ENCODE measurements at places on chromosomes 16 and 17. TPM values are rescaled to one million over a fixed set of nuclear protein-coding genes. Genes with fewer than 3 reads are reported as not detected.

The PPL gene
- total RNA-seq = not detected

- no peak for DNase-seq
These were observed 7.8 kb downstream of the LGALS3BP start for GRCh38 chr17:78971756-78972506.

GRCh38 chr16:27677263-27677662, 127.3 kb downstream of the KATNIP start:
- DNase-seq = no peak

DNA sequence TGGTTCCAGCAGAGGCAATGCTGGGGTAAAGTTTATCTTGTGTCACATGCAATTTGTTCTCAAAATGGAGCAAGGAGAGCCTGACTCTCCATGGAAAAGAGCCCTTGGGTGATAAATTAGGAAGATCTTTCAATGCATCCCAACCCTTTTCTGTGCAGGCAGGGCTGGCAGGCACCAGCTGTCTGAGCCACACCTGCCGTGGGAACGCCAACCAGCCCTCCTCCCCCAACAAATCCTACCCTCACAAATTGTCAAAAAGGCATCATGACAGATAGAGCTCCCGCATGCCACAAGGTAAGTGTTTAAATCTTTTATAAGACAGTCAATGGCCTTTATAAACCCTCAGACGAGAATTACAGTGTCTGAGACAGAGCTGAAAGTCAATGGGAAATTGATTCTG, 418.5 kb upstream of the CDH5 start:
- no peak for DNase-seq

DNA sequence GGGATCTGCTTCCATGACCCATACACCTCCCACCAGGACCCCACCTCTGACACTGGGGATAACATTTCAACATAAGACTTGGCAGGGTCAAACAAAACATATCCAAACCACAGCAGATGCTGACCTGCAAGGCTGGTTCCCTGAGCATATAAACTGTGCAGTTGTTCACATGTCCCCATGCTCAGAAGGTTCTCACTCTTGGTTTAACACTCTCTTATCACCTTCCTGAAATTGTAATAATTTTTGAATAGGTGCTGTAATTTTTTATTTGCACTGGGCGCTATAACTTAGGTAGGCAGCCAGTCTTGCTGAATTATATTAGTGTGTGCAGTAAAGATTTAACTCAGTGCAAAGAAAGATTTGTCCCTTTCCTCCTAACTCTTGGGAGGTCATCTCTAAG, 824.8 kb upstream of the SOX9 start:
- no peak for DNase-seq

The OR1A1 gene
- not detected for total RNA-seq
